H4 (cell line): ENCODE measurements at places on chromosomes 13 and 19. TPM values are rescaled to one million over a fixed set of nuclear protein-coding genes. Genes with fewer than 3 reads are reported as not detected.

The ZNF763 gene
- 0.02 TPM in 1 of 2 replicates, not detected in the other for total RNA-seq

GRCh38 chr13:88042489-88042888 is 371.3 kb downstream of the SLITRK5 start:
- no peak for DNase-seq

- peak; percentile 48 for DNase-seq
Measured at GRCh38 chr13:51797664-51798488, 6.1 kb downstream of the DHRS12 start.

GRCh38 chr13:45406421-45406820 is 11.8 kb downstream of the SLC25A30 start:
- no peak for DNase-seq

The GAPDHS gene
- total RNA-seq = not detected in 2 replicates

GRCh38 chr13:46551410-46552302 is 1.3 kb upstream of the LRCH1 start:
- DNase-seq = peak; percentile 54

DNA sequence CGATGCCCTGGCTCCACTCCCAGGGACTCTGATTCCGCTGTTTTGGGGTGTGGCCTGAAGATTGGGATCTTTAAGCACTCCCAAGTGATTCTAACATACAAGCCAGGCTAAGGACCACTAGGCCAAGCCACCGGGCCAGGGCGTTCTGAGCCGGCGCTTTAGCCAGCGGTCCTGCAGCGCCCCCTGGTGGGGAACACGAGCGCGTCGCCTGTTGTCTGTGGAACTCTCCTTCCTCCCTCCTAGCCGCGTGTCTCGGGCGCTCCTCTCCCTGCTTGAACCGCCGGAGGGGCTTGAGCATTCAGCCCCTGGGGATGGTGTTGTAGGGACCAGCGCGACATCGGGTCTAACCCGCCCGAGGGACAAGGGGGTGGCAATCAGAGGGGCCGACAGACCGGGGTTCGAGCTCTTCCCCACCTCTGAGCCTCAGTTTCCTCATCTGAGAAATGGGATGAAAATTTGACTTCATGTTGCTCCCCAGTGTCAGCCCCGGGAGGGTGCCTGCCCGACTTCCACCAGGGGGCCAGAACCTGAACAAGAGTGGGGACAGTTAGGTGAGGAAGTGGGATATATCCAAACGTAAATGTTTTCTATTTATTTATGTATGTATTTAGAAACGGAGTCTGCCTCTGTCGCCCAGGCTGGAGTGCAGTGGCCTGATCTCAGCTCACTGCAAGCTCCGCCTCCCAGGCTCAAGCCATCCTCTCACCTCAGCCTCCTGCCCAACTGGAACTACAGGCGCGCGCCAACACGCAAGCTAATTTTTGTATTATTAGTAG is 18.0 kb upstream of the PNMA8B start:
- DNase-seq = peak; percentile 71

DNA sequence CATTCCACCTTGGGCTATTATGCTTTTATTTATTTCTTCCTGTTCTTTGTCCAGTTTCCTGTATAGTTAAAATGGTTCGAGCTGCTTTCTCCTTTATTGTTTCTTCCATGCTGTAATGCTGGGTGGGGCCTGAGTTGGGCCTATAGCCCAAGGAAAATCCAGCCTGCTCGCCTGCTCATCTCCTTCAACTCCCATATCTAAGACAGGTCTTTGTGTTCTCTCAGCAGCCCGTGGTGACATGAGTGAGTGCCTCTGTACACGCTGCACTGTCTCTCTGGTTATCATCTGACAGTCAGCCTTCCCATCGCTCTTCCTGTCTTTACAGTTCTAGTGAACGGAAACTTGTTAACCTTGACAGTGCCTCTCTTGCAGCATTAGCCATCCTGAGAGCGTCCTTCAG is 221.9 kb upstream of the SLC10A2 start:
- no peak for DNase-seq

The ZSCAN1 gene
- total RNA-seq = 1.8 TPM in 1 of 2 replicates, not detected in the other

DNA sequence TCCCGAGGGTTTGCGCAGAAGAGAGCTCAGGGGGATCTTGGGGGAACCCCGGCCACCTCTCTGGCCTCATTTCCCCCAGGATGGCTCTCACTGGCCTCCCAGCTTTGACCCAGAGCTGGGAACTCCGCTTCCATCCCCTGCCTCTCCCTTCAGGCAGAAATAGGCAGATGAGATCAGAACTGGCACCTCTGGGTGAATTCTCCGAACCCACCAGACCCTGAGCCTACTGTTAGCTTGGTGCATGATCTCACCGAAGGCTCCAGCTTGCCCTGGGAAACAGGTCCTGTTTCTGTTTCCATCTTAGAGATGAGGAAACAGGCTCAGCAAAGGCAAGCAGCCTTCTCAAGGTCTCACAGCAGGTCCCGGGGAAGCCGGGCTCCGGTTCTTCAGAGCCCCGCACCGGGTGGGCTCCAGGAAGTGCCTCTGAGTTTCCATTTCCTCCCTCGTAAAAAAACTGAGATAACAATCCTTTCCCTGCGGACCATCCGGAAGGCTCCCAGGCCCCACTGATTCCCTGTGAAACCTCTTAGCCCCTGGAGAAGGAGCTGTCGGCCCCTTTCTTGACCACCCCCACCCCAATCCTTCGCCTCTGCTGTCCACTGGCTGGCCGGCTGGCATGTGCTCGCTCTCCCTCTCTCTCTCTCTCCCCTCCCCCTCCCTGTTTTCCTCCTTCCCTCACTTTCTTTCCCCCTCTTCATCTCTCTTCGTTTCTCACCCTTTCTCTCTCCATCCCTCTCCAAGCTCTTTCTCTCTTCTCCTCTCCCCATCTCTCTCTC is 2.1 kb downstream of the NECTIN2 start:
- DNase-seq = no peak

The SIGLEC8 gene
- total RNA-seq = not detected in 2 replicates

The GIPC3 gene
- total RNA-seq = not detected in 2 replicates

The SYNE4 gene
- total RNA-seq = 0.60 and 0.94 TPM in 2 replicates

- no peak for DNase-seq
Measured at GRCh38 chr13:109728791-109729731, 57.3 kb downstream of the IRS2 start.

The DAND5 gene
- total RNA-seq = 0.06 TPM in 1 of 2 replicates, not detected in the other

- no peak for DNase-seq
Measured at GRCh38 chr19:21848706-21849105, 12.7 kb upstream of the ZNF43 start.

The FAM83E gene
- total RNA-seq = 0.06 and 1.6 TPM in 2 replicates

DNA sequence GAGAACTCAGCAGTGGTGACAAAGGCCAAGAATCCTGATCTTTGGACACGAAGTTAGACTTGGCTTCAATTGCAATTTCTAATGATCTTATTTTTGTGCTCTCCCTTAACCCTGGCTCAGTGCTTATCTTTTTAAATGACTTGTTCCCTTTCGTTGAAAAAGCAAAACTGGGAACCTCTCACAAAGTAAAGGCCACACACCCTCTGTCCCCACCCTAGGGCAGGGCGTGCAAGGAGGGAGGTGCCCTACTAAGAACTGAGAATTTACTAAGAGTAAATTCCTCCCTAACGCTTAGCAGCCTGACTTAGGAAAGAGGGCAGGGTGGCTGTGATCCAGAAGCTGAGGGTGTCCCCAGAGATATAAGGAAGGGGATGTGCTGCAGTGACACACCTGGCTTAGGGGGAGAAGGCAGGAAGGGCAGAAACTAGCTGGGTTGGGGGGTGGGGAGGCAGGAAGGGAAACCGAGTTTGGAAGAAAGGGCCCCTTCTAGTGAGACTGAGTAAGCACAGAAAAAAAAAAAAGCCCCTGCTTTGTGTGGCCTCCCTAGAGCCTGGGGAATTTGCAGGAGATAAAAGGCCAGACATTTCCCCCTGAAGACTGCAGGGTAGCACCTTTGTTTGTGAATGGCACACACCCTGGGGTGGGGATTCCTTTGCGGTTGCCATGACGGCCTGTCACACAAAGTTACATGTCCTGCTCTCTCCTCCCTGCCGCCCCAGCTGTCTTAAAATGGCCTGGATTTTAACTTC is 435.1 kb downstream of the EFNB2 start:
- DNase-seq = no peak

- DNase-seq = no peak
Measured at GRCh38 chr19:19602136-19602712, 16.3 kb downstream of the PBX4 start.

The LHFPL6 gene
- total RNA-seq = 1.7 and 4.1 TPM in 2 replicates

DNA sequence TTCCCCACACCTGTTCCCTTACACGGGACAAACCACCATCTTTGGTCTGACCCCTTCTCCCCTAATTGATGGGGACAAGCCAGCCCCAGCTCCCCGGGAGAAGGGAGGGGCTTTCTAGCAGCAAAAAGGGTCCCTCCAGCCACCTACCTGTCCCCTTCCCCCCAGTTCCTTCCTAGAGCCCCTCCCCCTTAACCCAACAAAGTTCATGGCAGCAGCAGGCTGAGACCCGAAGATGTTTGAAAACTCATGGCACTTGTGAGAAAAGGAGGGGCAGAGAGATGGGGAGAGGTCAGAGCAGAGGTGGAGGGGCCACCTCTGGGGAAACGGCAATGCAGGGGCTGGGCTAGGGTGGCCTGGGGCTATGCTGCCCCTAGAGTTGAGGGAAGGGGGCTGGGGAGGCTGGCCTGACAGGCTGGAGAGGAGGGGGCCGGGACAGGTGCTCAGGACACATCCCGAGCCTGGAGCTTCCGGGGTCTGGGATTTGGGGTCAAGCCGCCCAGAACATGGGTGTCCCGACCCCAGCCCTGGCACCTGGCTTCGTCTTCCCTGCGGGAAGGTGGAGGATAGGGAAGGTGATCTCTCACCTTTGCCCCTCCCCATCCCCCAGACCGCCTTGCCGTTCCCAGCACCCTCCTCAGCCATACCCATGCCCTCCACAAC is 12.5 kb upstream of the ASF1B start:
- no peak for DNase-seq

DNA sequence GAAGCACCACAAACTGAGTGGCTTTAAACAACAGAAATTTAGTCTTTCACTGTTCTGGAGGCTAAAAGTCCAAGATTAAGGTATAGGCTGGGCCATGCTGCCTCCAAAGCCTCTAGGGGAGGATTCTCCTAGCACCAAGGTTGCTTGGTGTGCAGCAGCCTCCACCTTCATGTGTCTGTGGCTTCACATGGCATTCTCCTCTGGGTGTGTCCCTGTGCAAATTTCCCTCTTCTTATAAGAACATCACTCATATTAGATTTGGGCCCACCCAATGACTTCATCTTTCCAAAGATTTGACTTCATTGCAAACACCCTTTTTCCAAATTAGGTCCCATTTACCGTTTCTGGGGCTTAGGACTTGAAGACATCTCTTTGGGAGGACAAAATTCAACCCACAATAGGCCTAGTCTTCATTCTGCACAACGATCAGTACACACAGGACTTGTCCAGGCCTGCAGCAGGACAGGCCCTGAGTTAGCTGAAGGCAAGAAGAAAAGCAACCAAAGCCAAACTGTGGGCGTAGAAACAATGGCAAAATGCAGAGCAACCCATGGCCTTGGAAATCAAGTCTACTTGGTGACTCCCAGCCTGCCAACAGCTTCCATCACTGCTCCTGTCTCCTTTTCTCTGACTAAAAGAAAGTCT is 521.2 kb upstream of the NBEA start:
- DNase-seq = no peak

The LILRA1 gene
- not detected in 2 replicates for total RNA-seq

The NTF4 gene
- not detected in 2 replicates for total RNA-seq

The SRRM5 gene
- not detected in 2 replicates for total RNA-seq

The ZGLP1 gene
- total RNA-seq = 0.18 and 1.8 TPM in 2 replicates

DNA sequence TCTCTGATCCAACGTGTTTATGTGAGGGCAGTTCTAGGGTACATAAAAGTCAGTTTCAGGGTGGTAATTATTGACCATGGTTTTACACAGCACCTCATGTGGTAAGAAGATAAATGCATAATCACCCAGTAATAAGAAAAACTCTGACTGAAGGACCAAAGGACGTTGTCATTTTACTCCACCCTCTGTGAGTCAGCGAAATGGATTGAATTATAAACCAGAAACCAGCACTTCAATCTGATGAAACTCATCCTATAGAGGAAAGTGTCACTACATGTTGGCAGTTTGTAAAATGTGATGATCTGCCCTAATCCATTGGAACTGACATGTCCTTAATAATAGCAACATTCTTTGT is 406.8 kb downstream of the KLF5 start:
- DNase-seq = peak; percentile 52

- DNase-seq = no peak
Measured at GRCh38 chr13:57716295-57716694, 84.8 kb downstream of the PCDH17 start.

GRCh38 chr19:16575282-16575681 is 3.1 kb upstream of the SLC35E1 start:
- DNase-seq = no peak

GRCh38 chr19:47510516-47511127 is 4.2 kb downstream of the NAPA start:
- no peak for DNase-seq

- DNase-seq = no peak
Measured at GRCh38 chr13:109101550-109102144, 472.2 kb downstream of the MYO16 start.

The NECTIN2 gene
- 42.0 and 43.3 TPM in 2 replicates for total RNA-seq

The GJB2 gene
- total RNA-seq = 0.41 TPM in 1 of 2 replicates, not detected in the other

GRCh38 chr19:10111405-10111811 is at the start of gene P2RY11:
Gene P2RY11, plus strand, starts transcription at chr19:10111693. Its CDS starts 29 bp downstream, at chr19:10111722.
- DNase-seq = no peak

The C1QTNF9 gene
- not detected in 2 replicates for total RNA-seq

- DNase-seq = no peak
Measured at GRCh38 chr13:83325125-83325853, 557.0 kb downstream of the SLITRK1 start.

- DNase-seq = no peak
Measured at GRCh38 chr19:2359992-2360685, at the start of gene TMPRSS9. Gene TMPRSS9, plus strand, starts transcription at chr19:2360265. Its CDS starts 29,521 bp downstream, at chr19:2389786.

GRCh38 chr13:21701460-21701859 is 30.6 kb downstream of the FGF9 start:
- no peak for DNase-seq

GRCh38 chr19:5864725-5865486 is 5.4 kb downstream of the FUT5 start:
- no peak for DNase-seq

DNA sequence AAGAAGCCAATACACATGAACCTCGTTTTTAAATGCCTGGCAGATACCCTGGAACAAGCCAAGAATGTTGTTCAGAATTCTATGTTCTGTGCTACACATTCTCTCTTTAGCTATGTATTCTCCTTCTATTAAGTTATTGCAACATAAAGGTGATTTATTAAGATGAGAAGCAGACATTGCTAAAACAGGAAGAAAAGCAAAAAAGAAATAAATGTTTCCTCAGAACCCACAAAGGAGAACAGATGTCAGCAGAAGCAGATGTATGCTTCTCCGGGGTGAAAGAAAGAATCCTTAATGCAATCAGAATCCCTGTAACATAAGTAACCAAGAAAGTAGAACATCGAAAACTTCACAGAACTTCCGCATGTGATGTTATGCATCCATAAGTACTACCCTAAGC is 302.9 kb downstream of the DCT start:
- no peak for DNase-seq

DNA sequence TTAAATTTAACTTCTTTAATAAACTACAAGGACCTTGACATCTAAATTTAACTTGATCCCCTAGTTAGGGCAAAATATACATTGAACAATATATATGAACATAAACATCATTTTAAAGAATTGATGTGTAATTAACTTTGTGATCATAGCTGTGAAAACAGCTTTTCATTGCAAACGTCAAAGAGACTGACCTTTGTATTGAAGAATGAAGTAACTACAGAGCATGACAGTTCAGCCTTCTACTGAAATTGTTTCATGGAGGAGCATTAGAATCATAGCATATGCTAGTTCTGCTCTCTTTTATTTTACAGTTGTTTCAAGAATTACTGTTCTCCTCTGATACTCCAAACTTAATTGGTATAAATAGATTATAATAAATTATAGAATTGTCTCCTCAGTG is 123.4 kb upstream of the PRR20A start:
- no peak for DNase-seq

- no peak for DNase-seq
Measured at GRCh38 chr19:6668691-6669090, 1.3 kb downstream of the TNFSF14 start.
